ENCODE measurements at places on chromosomes 11 and 22.

DNA sequence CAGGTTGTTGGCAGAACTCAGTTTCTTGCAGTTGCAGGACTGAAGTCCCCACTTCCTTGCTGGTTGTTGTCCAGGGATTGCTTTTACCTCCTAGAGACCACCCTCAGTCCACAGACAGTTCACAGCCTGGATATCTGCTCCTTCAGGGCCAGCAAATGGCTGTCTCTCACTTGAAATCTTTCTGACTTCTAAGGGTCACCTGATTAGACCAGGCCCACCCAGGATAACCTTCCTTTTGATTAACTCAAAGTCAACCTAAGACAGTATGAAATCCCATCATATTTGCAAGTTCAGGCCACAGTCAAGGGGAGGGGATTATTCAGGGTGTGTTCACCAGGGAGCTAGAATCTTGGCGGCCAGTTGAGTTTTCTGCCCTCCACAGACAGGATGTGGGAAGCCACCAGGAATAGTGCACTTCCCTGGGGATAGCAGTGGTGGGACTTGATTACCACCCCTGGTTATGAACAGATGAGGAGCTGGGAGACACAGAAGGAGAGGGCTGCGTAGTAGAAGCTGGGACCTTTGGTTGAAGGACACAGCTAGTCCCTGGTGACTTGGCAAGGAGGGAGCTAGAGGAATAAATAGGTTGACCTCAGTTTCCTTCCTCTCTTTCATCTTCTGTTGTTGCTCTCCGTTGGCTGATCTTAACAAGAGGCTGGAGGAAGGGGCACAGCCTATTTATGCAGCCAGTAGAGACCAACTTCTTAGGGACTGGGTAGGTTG lies 33.4 kb downstream of the MIAT start:
- no peak for DNase-seq

GRCh38 chr11:118406599-118407166 lies 5.3 kb downstream of the ATP5MG start:
- DNase-seq: no peak

- DNase-seq: no peak
Measured at GRCh38 chr22:24411256-24412004, 16.0 kb upstream of the ADORA2A start.

- DNase-seq: peak; percentile 7
Measured at GRCh38 chr22:47112994-47113852, 350.8 kb downstream of the TBC1D22A start.

All from inflammatory macrophage treated with lipopolysaccharide for 4 hours (primary cell).